Stimulated activated CD8-positive, alpha-beta memory T cell treated with anti-CD3 and anti-CD28 coated beads, Interleukin-2, amount 100 ng/mL, for 1 hour (primary cell): ENCODE measurements at places on chromosomes 5 and 9.

DNA sequence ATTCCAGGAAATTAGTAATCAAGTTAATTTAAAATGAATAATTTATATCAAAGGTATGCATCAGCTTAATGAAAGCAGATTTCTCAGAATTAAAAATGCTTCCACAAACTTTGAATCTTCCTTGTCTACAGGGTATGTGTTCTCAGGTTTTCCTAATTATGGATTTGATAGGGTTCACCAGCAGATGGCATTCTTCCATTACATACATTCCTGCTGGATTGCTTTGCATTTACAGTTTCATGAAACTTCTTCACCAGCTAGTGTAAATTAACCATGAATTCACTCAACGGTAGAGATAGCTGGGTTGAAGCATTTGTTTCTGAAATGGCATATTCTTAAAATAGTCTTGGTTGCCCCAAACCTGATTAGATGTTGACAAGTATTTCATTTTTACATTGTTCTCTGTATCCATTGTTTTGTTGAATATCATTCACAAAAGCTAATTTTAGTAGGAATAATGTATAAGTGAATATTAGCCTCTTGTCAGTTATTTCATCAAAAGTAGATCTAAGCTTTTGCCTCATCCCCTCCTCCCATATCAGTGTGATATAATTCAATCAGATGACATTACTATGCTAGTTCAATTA, 68.7 kb upstream of the WDR41 start:
- no peak for DNase-seq

- DNase-seq: no peak
Observed at GRCh38 chr9:20200581-20200980, 411.7 kb upstream of the SLC24A2 start.

DNA sequence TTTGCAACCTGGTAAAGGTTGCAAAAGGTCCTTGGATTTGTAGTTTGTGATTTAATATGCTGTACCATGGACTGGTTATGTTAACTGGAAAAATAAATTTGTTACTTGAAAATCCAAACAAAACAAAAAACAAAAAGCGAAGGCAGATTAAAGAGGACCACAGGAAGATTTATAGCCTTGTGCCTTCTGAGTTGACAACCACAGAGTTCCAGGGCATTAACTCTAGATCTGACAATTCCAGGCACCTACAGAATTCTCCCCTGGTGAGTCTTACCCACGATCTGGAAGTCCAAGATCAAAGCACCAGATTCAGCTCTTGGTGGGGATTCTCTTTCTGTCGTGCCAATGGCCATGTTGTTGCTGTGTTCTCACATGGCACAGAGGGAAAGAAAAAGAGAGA, 107.9 kb upstream of the SELENOP start:
- no peak for DNase-seq

GRCh38 chr9:116471093-116471906, 215.8 kb upstream of the TRIM32 start:
- no peak for DNase-seq

DNA sequence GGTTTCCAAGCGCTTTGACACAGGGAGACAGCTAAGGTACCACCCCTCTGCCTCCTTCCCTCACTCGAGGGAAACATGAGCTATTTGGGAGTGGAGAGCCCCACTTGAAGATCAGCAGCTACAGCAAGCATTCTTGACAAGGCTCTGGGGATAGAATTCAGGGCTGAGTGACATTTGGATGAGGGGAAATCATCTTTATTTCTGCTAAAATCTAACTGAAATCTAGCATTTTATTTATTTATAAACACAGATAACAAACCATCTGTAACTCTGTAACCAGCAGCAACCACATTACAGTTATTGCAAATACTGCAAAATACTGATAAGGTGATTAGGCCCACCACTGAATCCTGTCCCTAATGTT, 22.4 kb downstream of the RNF130 start:
- no peak for DNase-seq
